ENCODE measurements at places on chromosomes 2 and 18.

GRCh38 chr2:237096911-237097310, 11.2 kb downstream of the COPS8 start:
- no peak for DNase-seq

GRCh38 chr2:173972636-173973035, 7.5 kb upstream of the SP3 start:
- no peak for DNase-seq

- DNase-seq = no peak
Measured at GRCh38 chr18:47036298-47036874, 965 bp upstream of the ELOA2 start.

GRCh38 chr18:44779753-44780292, 99.1 kb downstream of the SETBP1 start:
- DNase-seq = no peak

- DNase-seq = no peak
Measured at GRCh38 chr18:22678486-22678885, 254.6 kb upstream of the RBBP8 start.

GRCh38 chr2:229641676-229642075, 72.7 kb downstream of the DNER start:
- DNase-seq = no peak

DNA sequence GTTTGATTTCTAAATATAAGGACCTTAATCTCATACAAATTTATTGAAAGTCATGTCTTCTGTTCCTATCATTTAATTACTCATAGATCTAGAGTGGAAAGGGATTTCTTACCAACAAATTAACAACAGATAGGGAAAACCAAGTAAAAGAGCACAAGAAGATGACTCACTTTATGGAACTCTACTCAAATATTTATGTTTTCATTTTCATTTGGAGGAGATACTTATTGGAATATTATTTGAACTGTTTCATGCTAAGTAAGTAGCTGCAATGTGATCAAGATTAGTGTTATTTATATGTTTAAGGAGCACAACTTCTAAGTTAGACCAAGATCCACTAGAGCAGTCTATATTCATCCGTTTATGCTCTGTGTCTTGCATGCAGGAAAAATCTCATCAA, 1.3 kb downstream of the NT5C1B start:
- no peak for DNase-seq

- no peak for DNase-seq
Measured at GRCh38 chr2:176126929-176127773, 2.4 kb upstream of the HOXD8 start.

DNA sequence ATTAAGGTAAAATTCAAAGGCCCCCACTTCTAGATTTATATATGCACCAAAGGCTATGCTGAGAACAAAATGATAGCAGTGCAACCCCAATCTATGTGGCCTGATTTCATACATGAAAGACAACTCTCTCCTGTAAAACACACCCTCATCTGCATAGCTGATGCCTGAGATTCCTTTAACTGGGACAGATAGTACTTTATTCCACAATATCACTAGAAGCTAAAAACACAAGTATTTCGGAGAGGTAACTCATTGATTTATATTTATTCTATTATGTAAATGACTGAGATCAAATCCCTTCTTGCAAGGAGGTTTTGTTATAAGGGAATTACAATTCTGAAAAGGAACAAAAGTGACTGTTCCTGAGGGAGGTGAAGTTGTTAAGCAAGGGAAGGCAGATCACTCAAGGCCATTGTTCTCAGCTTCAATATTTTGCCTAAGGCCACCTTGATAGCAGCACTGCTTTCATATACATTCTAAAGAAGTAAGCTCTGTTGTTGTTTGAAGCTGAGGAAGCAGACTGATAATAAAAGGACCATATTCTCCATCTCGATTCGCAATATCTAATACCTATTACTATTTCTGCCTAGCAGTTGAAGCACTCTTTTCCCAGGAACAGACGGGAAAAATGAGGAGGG, 471.0 kb upstream of the CDH7 start:
- no peak for DNase-seq

- DNase-seq = peak; percentile 50
Measured at GRCh38 chr2:26577442-26578112, 63.6 kb downstream of the CIB4 start.

- DNase-seq = no peak
Measured at GRCh38 chr18:62715436-62715758, at the start of gene PHLPP1. TSS of gene PHLPP1 (plus strand) at chr18:62715541. CDS start at chr18:62715684, 143 bp downstream.

DNA sequence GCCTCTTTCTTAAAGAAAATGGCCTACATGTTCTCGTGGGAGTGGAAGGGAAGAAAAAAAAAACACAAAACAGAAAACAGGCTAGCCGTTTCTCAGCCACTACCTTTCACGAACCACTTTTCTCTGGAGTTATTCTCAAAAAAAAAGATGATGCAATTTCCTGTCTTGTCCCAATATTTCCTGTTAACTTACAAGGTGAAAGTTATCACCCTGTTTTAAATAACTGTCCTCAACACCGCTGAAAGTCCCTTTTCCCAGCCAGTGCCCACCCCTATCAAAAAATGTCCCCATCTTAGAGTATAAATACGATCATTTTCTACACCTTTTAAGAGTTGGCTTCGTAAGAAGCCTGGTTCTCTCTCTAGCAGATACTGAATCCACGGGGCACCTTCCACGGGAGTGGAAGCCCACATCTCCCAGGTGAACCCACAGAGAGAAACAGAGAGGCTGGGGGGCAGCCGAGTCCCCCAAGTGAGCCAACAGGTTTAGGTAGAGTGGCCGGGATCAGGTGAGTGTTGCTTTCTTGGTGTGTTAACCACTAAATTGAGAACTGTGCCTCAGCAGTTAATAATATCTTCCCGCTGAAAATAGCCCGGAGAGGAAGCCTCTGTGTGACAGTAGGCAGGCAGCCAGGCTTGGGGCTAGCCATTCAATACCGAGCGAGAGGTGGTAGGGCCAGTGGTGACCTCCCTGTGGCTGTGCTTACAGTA, 15.9 kb downstream of the SMAD7 start:
- no peak for DNase-seq

- no peak for DNase-seq
Measured at GRCh38 chr2:17628349-17629261, 88.1 kb downstream of the VSNL1 start.

DNA sequence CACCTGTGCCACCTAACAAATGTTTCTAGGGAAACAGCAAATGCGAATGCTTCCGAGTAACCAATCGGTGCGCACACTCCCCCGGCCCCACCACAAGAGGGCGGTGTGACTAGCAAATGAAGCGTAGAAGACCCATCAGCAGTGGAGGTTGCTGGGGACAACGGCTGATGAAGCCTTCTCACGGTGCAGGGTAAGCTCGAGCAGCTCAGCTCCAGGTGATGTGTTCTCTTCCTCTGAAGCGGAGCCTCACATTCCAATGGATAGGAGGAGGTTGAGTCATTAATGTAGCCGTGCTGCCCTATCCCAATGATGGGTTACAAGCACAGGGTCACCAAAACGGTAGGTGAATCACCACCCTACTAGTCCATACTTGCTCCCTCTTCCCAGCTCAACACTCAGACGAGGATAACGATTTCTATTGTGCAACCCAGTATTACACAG, 127.6 kb upstream of the TWIST2 start:
- no peak for DNase-seq

- no peak for DNase-seq
Measured at GRCh38 chr18:7585276-7585670, 18.2 kb downstream of the PTPRM start.

DNA sequence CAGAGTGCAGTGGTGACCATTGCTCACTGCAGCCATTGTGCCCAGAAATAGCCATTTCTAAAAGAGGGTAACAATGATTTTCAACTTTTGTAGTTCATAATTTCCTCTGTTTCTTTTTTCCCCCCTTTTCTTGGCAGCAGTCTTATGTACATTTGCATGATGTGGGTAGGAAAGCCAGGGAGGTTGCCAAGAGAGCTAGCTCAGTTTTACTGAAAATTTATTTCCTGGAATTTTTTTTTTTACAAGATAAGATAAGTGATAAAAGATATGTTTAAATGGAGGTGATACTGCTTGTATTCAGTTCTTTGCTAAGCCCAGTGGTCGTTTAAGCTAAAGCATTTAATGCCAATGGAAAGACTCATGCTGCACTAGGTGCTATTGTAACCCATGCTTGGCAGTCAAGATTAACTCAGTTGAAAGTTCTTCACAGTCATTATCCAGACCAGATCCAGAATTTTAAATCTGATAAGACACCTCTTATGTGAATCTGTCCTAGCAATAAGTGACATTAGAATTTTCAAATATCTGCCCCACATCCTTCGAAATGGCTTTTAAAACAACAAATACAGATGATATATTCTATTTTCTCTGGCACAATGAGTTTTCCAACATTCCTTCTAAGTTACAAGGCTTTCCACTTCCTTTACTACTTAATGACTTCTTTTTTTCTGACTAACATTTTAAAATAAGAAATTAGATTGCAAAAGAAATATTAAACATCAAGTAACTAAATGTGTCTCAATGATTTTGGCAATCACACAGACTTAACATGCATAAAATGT, 4.4 kb upstream of the ATP8B1 start:
- DNase-seq = no peak

GRCh38 chr2:108979461-108979860, 9.6 kb downstream of the EDAR start:
- no peak for DNase-seq

GRCh38 chr2:239919774-239920692, 105.1 kb downstream of the NDUFA10 start:
- DNase-seq = no peak

- no peak for DNase-seq
Measured at GRCh38 chr18:79789091-79789891, 8.4 kb upstream of the KCNG2 start.
